ENCODE measurements at places on chromosomes 6 and 20. TPM values are rescaled to one million over a fixed set of nuclear protein-coding genes. Genes with fewer than 3 reads are reported as not detected.

Gene C2
- 1.4 TPM for total RNA-seq

Gene CNR1
- 1.8 TPM for total RNA-seq

Gene FABP7
- total RNA-seq: not detected

Gene NR2E1
- not detected for total RNA-seq

Gene TENT5A
- 19.9 TPM for total RNA-seq

Gene TMEM170B
- 5.6 TPM for total RNA-seq

Gene CCN2
- total RNA-seq: 88.0 TPM

Gene PGBD1
- 3.5 TPM for total RNA-seq

Gene SRMS
- not detected for total RNA-seq

Gene GUCA1A
- total RNA-seq: not detected

Gene SPATA25
- total RNA-seq: 4.2 TPM

DNA sequence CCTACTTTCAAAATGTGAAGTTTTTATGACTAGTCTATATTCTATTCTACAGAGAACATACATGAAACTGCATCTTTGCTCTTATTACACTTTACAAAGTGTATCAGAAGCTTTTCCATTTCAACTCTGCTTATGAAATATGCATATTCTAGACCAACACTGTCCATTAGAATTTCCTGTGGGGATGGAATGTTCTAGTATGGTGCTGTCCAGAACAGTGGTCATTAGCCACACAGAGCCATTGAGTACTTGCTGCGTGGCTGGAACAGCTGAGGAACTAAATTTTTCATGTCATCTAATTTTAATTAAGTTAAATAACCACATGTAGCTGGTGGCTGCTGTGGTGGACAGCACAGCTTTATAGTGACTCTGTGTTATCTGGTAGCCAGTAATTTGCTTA, 105.9 kb upstream of the PDE10A start:
- H3K4me1 ChIP-seq: no peaks in the 10 kb centered on the region
- H3K36me3 ChIP-seq: no peaks in the 10 kb centered on the region
- no peak overlapping the region for H3K4me3 ChIP-seq
- DNase-seq: no peak
- H3K27ac ChIP-seq: no peak overlapping the region

- H3K36me3 ChIP-seq: no peaks in the 10 kb centered on the region
- H3K4me3 ChIP-seq: no peak overlapping the region
- no peaks in the 10 kb centered on the region for H3K27me3 ChIP-seq
- no peaks in the 10 kb centered on the region for H3K4me1 ChIP-seq
These were observed 215.5 kb upstream of the SNX9 start for GRCh38 chr6:157607317-157608109.

GRCh38 chr6:106470316-106470715, 109.8 kb downstream of the CRYBG1 start:
- no peaks in the 10 kb centered on the region for H3K36me3 ChIP-seq
- H3K4me3 ChIP-seq: no peak overlapping the region
- no peak for DNase-seq

DNA sequence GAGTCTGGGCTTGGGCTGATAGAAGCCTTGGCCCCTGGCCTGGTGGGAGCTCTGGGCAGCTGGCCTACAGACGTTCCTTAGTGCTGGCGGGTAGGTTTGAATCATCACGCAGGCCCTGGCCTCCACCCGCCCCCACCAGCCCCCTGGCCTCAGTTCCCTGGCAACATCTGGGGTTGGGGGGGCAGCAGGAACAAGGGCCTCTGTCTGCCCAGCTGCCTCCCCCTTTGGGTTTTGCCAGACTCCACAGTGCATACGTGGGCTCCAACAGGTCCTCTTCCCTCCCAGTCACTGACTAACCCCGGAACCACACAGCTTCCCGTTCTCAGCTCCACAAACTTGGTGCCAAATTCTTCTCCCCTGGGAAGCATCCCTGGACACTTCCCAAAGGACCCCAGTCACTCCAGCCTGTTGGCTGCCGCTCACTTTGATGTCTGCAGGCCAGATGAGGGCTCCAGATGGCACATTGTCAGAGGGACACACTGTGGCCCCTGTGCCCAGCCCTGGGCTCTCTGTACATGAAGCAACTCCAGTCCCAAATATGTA, 957 bp upstream of the VEGFA start:
- H3K36me3 ChIP-seq: no peaks in the 10 kb centered on the region
- H3K4me1 ChIP-seq: peaks cover 13% of the 10 kb centered on the region
- H3K27ac ChIP-seq: no peak overlapping the region
- H3K4me3 ChIP-seq: peak overlapping the region; percentile 78

GRCh38 chr6:43912598-43913371, 142.8 kb downstream of the VEGFA start:
- no peaks in the 10 kb centered on the region for H3K4me1 ChIP-seq
- H3K4me3 ChIP-seq: no peak overlapping the region
- H3K27ac ChIP-seq: no peak overlapping the region
- no peaks in the 10 kb centered on the region for H3K36me3 ChIP-seq
- DNase-seq: no peak
- H3K27me3 ChIP-seq: no peaks in the 10 kb centered on the region

DNA sequence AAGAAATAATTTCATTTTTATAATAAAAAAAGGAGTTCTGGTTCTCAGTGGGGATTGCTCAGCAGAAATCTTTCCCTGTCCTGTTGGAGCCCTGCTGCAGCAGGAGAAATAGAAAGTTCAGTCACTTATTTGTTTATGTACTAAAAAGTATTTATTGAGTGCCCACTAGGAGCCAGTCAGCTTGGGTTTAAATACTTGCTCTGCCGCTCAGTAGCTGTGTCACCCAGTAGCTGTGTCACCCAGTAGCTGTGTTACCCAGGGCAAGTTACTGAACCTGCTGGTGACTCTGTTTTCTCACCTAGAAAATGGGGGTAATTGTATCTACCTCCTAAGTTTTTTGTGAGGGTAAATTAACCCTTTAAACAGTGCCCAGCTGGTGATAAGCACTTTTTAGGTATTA, 32.9 kb downstream of the FOXF2 start:
- H3K4me3 ChIP-seq: no peak overlapping the region
- no peaks in the 10 kb centered on the region for H3K36me3 ChIP-seq
- H3K27ac ChIP-seq: no peak overlapping the region
- no peak for DNase-seq
- H3K27me3 ChIP-seq: no peaks in the 10 kb centered on the region
- H3K4me1 ChIP-seq: no peaks in the 10 kb centered on the region

GRCh38 chr6:2984738-2985406, 13.5 kb upstream of the SERPINB6 start:
- H3K36me3 ChIP-seq: no peaks in the 10 kb centered on the region
- DNase-seq: peak; percentile 9
- peaks cover 8% of the 10 kb centered on the region for H3K4me1 ChIP-seq
- no peak overlapping the region for H3K27ac ChIP-seq
- H3K27me3 ChIP-seq: no peaks in the 10 kb centered on the region

DNA sequence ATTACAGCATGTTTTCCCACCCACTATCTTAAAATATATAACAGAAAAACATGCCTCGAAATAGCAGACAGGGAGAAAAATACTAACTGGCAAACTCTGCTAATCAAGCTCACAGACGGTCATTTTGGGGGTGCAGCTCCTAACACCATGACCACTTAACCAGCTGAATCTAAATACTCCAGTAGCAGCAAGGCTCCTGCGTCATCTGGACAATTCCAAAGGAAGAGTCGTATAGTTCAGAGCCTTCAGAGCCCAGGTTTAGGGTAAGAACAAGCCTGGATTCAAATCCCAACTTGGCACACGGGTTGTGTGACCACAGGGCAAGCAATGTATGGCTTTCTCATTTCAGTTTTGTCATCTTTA, 81.3 kb upstream of the COL21A1 start:
- no peak overlapping the region for H3K27ac ChIP-seq
- no peaks in the 10 kb centered on the region for H3K4me1 ChIP-seq
- DNase-seq: no peak
- no peaks in the 10 kb centered on the region for H3K27me3 ChIP-seq
- H3K36me3 ChIP-seq: no peaks in the 10 kb centered on the region

- H3K27ac ChIP-seq: no peak overlapping the region
- no peaks in the 10 kb centered on the region for H3K27me3 ChIP-seq
- H3K4me1 ChIP-seq: peaks cover 2% of the 10 kb centered on the region
- no peak for DNase-seq
These were observed 128.8 kb downstream of the CDH26 start for GRCh38 chr20:60086821-60087562.

- H3K27me3 ChIP-seq: no peaks in the 10 kb centered on the region
- no peak overlapping the region for H3K4me3 ChIP-seq
- no peaks in the 10 kb centered on the region for H3K4me1 ChIP-seq
- H3K27ac ChIP-seq: no peak overlapping the region
- no peak for DNase-seq
These were observed 32.9 kb upstream of the EYA4 start for GRCh38 chr6:133208183-133208755.

DNA sequence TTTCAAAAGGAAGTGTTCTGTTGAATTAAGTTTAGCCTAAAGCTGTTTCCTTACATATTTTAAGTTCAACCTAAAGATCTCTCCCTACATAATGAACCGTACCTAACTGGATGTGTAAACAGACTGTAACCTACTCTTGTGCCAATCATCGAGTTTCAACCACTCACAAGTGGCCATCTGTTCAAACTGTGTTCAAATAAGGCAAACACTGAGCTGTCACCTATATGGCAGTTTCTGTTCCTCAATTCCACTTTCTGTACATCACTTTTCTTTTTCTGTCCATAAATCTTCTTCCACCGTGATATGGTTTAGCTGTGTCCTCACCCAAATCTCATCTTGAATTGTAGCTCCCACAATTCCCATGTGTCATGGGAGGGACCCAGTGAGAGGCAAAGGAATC, 428.6 kb downstream of the HACE1 start:
- H3K4me3 ChIP-seq: no peak overlapping the region
- no peak for DNase-seq
- H3K27ac ChIP-seq: no peak overlapping the region
- H3K4me1 ChIP-seq: no peaks in the 10 kb centered on the region

DNA sequence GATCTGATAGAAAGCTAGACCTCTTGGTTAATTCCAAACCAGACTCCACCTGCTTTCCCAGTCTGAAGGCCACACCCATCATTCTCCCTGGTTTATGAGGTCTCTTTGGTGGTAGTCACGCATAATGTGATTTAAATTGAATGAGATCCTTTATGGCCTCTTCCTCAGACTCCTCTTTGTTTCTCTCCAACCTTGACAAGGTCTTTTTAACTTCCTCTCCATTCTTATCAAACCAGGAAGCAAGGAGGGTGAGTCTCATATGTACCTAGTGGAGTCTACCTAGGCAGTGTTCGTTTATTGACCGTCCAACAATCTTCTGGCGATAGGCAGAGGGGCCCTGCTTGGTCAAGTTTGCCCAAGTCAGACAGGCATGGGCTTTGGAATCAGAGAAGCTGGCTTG, 184.2 kb upstream of the LAMP5 start:
- H3K36me3 ChIP-seq: no peaks in the 10 kb centered on the region
- no peaks in the 10 kb centered on the region for H3K27me3 ChIP-seq
- no peak overlapping the region for H3K27ac ChIP-seq
- no peak overlapping the region for H3K4me3 ChIP-seq
- DNase-seq: no peak
- H3K4me1 ChIP-seq: peaks cover 1% of the 10 kb centered on the region

- H3K27ac ChIP-seq: no peak overlapping the region
- H3K36me3 ChIP-seq: no peaks in the 10 kb centered on the region
- H3K4me3 ChIP-seq: no peak overlapping the region
These were observed 26.9 kb downstream of the CLVS2 start for GRCh38 chr6:123022975-123023374.

- H3K27ac ChIP-seq: no peak overlapping the region
- H3K27me3 ChIP-seq: no peaks in the 10 kb centered on the region
- no peak for DNase-seq
- H3K4me1 ChIP-seq: no peaks in the 10 kb centered on the region
- no peak overlapping the region for H3K4me3 ChIP-seq
- no peaks in the 10 kb centered on the region for H3K36me3 ChIP-seq
These were observed 168.0 kb downstream of the ISM1 start for GRCh38 chr20:13389115-13389514.

DNA sequence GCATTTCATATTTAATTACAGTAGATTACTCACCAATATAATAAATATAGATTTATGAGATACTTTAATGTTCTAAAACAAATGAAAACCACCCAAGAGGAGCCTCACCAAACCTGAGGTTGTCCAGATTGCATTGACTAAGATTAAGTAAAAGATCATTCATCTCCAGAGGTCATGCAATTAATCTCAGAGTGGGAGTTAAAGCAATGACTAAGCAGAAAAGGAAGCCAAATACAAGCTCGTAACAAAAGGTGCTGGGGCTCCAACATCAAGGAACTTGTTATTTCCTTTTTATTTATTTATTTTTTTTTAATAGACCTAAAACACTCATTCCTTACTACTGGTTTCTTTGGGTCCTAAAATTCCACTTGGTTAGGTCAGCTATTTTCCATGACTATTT, 57.7 kb downstream of the RSPO3 start:
- H3K36me3 ChIP-seq: no peaks in the 10 kb centered on the region
- no peaks in the 10 kb centered on the region for H3K4me1 ChIP-seq
- H3K4me3 ChIP-seq: no peak overlapping the region
- H3K27me3 ChIP-seq: no peaks in the 10 kb centered on the region

DNA sequence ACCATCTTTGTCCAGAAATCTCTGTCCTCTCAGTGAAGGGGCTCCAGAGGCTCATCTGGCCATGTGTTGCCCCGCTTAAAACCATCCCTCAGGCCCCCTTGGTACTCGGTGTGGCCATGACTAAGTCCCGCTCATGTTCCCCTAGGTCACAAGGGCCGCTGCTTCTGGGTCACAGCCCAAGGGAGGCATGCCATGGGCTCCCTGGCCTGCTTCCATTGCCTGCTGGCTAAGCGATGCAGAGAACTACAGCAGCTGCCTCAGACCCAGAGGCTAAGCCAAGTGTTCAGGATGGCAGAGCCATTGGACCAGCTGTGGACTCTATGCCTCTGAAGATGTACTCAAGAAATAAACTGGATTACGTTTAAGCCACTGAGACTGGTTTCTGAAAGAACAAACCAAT, 95.5 kb downstream of the ZFP64 start:
- H3K4me1 ChIP-seq: no peaks in the 10 kb centered on the region
- no peak overlapping the region for H3K4me3 ChIP-seq
- DNase-seq: no peak
- H3K27me3 ChIP-seq: no peaks in the 10 kb centered on the region
- no peak overlapping the region for H3K27ac ChIP-seq
- H3K36me3 ChIP-seq: no peaks in the 10 kb centered on the region

GRCh38 chr6:168084465-168085160, 5.6 kb upstream of the FRMD1 start:
- H3K27me3 ChIP-seq: no peaks in the 10 kb centered on the region
- no peak overlapping the region for H3K27ac ChIP-seq
